ENCODE measurements at places on chromosomes 7 and 10. TPM values are rescaled to one million over a fixed set of nuclear protein-coding genes. Genes with fewer than 3 reads are reported as not detected.

The DMBT1 gene
- total RNA-seq, result not detected

The CCDC126 gene
- total RNA-seq, result 8.6 TPM

The RHOBTB1 gene
- not detected for total RNA-seq

The TUBAL3 gene
- not detected for total RNA-seq

The KIF11 gene
- total RNA-seq, result 52.8 TPM

The TMEM229A gene
- not detected for total RNA-seq

The GIMAP2 gene
- 101 TPM for total RNA-seq

The PARP12 gene
- 172 TPM for total RNA-seq

The JCAD gene
- 0.78 TPM for total RNA-seq

The PIP gene
- not detected for total RNA-seq

The KLF14 gene
- not detected for total RNA-seq

The MRM2 gene
- total RNA-seq, result 33.9 TPM

The HOXA7 gene
- total RNA-seq, result not detected

The NUP42 gene
- total RNA-seq, result 44.2 TPM

The HACD1 gene
- total RNA-seq, result 0.27 TPM

The UPK3B gene
- 0.46 TPM for total RNA-seq

The CLDN3 gene
- not detected for total RNA-seq

The LDB3 gene
- total RNA-seq, result not detected

The CFTR gene
- total RNA-seq, result not detected

The ARL4A gene
- total RNA-seq, result 11.4 TPM

The SLIT1 gene
- 0.47 TPM for total RNA-seq

The TMEM196 gene
- total RNA-seq, result not detected

The SAMD8 gene
- total RNA-seq, result 14.3 TPM

The CAV1 gene
- 0.12 TPM for total RNA-seq

The OPN1SW gene
- not detected for total RNA-seq

The STAG3 gene
- total RNA-seq, result 38.3 TPM

The RBM48 gene
- 19.7 TPM for total RNA-seq

The CALML3 gene
- total RNA-seq, result not detected

The LIPM gene
- not detected for total RNA-seq

The EMX2 gene
- not detected for total RNA-seq

The NOS3 gene
- 10.5 TPM for total RNA-seq

The PAPOLB gene
- total RNA-seq, result not detected

The DGKB gene
- not detected for total RNA-seq

The DBNL gene
- 165 TPM for total RNA-seq

The EIF3B gene
- 175 TPM for total RNA-seq

The CDK14 gene
- 0.39 TPM for total RNA-seq

The LIMK1 gene
- 19.5 TPM for total RNA-seq
